NCI-H2029 treated with DMSO at 0.1 percent for 48 hours (cell line): ENCODE measurements at places on chromosomes 5 and 9.

GRCh38 chr9:70060883-70061507 lies 17.3 kb downstream of the MAMDC2 start:
- DNase-seq, result no peak

- DNase-seq, result no peak
These were observed 49.7 kb downstream of the ACTBL2 start for GRCh38 chr5:57432876-57433275.

DNA sequence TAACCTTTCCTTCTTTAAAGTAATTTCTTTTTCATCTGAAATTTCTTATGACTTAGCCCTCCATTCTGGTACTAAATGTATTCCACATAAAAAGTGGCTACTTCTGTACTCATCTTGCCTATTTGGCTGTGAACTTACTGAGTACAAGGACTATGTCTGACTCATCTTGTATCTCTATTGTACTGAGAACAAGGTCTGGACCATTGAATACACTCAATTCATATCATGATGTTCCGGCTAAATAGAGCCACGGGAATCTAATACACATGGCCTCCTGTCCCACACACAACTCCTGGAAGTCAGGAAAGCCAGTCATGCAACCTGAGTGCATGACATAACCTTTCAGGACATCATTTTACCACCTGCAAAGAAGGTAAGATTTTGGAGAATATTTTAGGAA lies 203.9 kb downstream of the PLK2 start:
- DNase-seq, result no peak

DNA sequence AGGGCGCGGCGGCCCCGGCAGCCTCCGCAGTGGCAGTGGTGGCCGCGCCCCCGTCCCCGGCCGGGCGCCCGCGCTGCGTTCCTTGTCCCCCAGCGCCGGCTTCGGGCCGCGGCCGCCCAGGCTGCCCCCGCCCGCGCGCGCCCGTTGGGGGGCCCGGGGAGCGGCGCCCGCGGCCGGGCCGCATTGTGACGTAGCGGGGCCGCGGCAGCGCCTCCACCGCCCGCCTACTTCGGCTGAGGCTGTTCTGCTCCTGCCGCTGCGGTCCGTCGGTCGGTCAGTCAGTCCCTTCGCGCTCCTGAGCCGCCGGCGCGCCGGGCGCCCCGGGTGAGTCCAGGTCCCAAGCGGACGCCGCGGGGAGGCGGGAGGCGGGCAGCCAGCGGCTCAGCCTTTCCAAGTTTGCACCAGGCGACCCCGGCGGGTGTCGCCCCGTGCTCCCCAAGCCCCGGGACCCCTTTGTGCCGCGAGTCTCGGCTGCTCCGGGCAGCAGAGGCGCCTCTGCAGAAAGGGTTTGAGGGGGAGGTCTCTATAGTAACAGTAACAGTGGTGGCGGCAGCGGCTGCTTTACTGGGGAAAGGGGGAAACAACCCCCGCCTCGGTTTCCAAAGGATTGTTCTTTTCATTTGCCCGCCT lies at the start of gene SNCAIP:
SNCAIP (plus strand) TSS at position 277 of the 630 bp plus-strand sequence. CDS start 78,898 bp downstream, outside the sequence.
- no peak for DNase-seq

DNA sequence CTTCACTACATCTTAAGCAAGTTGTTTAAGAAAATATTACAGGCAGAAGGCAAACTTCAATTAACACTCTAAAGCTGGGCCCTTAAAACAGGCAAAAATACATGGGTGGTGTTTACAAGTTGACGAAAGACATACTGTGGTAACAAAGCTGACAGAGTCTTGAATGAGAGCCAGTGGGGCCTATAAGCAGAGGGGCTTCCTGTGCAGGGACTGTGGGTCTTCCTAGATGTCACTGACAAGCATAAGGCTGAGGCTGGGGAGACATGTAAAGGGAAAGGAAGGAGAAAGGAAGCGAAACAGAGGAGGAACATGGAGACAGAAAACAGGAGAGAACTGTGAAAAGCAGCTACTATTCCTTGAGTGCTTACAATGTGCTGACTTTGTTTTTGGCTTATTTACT lies 308.0 kb upstream of the RPS23 start:
- no peak for DNase-seq

- no peak for DNase-seq
These were observed 195.7 kb downstream of the NR3C1 start for GRCh38 chr5:143207563-143208364.

- DNase-seq, result no peak
These were observed 15.4 kb downstream of the TBC1D9B start for GRCh38 chr5:179892255-179892654.

- no peak for DNase-seq
These were observed 20.3 kb upstream of the FLT4 start for GRCh38 chr5:180669661-180670060.

DNA sequence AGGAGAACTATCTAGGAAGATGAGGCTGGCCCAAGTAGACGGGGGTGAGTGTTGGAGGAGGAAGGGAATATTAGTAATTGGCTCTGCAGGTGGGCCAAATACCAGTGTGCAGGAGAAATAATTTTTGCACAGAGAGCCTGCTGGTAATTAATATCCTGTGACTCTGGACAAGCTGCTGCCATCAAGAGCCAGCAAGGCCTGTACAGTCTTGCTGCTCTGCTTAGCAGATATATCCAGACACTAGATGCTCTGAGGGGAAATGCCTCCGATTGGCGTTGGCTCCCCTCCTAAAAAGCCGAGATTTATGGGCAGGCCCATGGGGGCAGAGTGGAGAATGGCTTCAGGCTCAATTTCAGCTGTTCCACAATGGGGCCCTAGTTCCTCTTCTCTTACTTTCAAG lies 29.6 kb upstream of the ASTN2 start:
- no peak for DNase-seq

DNA sequence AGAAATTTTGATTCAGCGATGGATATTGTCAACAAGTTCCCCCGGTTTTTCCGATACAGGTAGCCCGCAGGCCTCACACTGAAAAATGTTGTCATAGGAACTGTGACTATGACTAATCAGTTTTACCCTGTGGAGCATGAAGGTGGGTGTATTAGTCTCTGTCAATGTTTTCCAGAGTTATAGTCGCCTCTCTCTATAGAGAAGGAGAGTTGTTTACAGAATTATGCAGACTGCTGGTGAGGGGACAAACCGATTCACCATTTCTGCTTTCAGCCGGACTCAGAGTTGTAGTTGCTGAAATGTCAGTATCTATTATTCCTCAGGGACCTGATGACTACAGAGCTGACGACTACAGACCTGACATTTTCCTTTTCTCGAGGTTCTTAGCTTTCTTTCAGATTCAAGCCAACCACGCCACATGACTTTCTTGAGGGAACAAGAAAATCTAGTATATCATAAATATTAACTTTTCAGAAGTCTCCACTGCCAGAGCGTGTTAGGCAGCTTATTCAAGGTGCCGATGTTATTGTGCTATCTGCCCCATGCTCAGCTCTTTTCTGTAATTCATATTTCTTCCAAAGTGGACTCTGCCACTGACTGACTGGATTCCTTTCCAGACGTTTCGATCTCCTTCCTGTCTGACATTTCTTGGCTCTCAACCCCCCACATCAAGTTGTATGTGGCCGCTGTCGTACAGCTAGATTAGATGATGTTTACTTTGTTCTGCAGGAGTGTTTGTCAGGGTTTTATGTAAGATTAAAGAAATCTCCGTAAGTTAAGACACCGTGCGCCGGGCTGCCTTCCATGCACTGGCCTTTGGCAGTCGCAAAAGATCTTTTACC lies 178.1 kb downstream of the FGF1 start:
- DNase-seq, result no peak

DNA sequence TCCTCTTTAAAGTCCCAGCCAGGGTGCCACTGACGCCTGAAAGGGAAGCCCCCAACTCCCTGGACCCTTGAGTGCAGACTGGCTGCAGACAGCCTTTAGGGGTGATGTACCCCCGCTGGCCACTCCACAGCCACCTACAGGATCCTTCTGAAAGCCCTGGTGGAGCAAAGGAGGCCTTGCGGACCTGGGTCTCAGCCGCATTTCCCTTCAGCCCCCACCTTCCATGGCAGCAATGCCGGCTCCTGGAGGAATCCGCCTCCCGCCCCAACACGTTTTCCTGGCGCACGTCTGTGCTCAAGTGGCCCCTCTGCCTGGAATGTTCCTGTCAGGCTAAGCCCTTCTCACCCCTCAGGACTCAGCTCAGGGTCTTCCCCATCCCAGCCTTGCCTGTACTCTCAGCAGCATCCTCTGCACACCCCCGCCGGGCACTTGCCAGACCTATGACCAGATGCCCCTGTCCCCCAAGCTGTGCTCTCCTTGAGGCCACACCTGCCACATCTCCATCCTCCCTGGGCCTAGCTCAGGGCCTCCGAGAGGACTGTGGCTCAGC lies 134.1 kb upstream of the RAPGEF1 start:
- DNase-seq, result no peak

GRCh38 chr9:76405868-76406267 lies 11.6 kb upstream of the RFK start:
- DNase-seq, result no peak
